Thymus (tissue), 14 donors: ENCODE measurements at places on chromosomes 2 and 18. TPM values are rescaled to one million over a fixed set of nuclear protein-coding genes. Genes with fewer than 3 reads are reported as not detected.

- H3K27me3 ChIP-seq = no peaks in the 10 kb centered on the region
- no peaks in the 10 kb centered on the region for H3K4me1 ChIP-seq
- H3K36me3 ChIP-seq = no peaks in the 10 kb centered on the region
- H3K27ac ChIP-seq = no peak overlapping the region
- DNase-seq = no peak
- no peak overlapping the region for H3K4me3 ChIP-seq
Measured at GRCh38 chr18:47619771-47620448, 310.5 kb downstream of the SMAD2 start.

- H3K27me3 ChIP-seq = no peaks in the 10 kb centered on the region
- no peak for DNase-seq
- H3K27ac ChIP-seq = no peak overlapping the region
- H3K4me1 ChIP-seq = no peaks in the 10 kb centered on the region
- no peaks in the 10 kb centered on the region for H3K36me3 ChIP-seq
Measured at GRCh38 chr2:33020883-33021282, 74.1 kb downstream of the LTBP1 start.

DNA sequence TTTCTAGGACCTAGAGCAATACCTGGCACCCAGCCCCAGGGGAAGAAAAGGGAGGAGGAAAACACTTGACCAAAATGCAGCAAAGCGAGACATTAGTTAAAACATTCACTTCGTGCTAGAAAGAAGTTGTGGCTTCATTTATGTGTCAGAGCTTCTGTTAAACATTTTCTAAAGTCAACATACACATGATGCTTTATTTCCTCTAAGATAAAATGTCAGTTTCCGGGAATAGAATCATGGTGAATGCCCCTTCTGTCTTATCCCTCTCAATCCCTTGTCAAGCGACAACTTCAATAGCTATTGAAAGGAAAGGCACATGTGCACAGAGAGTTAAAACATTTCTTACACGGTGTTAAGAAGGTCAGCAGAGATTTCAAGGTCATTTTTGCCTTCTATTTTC is 404.6 kb upstream of the CWC22 start:
- H3K27ac ChIP-seq = no peak overlapping the region
- no peaks in the 10 kb centered on the region for H3K4me1 ChIP-seq
- no peak for DNase-seq
- H3K27me3 ChIP-seq = no peaks in the 10 kb centered on the region
- H3K36me3 ChIP-seq = no peaks in the 10 kb centered on the region

- peaks cover 61% of the 10 kb centered on the region for H3K27me3 ChIP-seq
- no peak for DNase-seq
- H3K27ac ChIP-seq = no peak overlapping the region
- H3K4me3 ChIP-seq = no peak overlapping the region
- no peaks in the 10 kb centered on the region for H3K4me1 ChIP-seq
Measured at GRCh38 chr2:236157366-236157765, 10.8 kb downstream of the GBX2 start.

DNA sequence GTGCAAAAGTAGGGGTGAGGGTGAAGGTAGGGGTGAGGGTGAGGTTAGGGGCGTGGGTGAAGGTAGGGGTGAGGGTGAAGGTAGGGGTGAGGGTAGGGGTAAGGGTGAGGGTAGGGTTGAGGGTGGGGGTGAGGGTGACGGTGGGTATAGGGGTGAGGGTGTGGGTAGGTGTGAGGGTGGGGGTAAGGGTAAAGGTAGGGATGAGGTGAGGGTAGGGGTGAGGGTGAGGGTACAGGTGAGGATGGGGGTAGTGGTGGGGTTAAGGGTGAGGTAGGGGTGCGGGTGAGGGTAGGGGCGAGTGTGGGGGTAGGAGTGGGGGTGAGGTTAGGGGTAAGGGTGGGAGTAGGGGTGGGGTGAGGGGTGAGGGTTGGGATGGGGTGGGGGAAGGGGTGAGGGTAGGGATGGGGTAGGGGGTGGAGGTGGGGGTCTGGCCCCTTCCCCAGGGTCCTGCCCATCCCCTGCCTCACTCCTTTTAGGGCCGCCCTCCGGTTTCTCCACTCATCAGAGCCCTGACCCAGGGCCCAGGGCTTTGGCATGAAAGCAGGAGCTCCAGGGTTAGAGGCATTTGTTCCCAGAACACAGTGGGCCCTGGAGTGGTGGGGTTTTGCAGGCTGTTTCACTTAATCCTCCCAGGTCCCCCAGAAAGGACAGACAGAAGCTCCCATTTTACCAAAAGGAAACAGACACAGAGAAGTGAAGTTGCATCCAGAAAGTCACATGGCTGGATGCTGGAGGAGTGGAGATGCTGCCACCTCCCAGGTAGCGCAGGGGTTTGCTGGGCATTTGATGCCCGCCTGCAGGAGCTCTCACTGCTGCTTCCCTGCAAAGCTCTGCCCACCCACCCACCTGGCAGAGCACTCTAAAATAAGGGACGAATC is 26.9 kb downstream of the SNORC start:
- no peak for DNase-seq
- peaks cover 14% of the 10 kb centered on the region for H3K27me3 ChIP-seq
- H3K36me3 ChIP-seq = no peaks in the 10 kb centered on the region
- no peak overlapping the region for H3K27ac ChIP-seq
- H3K4me3 ChIP-seq = no peak overlapping the region

The PKDCC gene
- total RNA-seq = 77.8 TPM

The KIF5C gene
- total RNA-seq = 0.19 TPM
